SHP77 (cell line): ENCODE measurements at places on chromosomes 2 and 18.
A peak's percentile ranks its signal among the peaks of the same experiment; 100 is the strongest.

GRCh38 chr2:126802774-126803433, 95.8 kb upstream of the TEX51 start:
- no peak for DNase-seq

DNA sequence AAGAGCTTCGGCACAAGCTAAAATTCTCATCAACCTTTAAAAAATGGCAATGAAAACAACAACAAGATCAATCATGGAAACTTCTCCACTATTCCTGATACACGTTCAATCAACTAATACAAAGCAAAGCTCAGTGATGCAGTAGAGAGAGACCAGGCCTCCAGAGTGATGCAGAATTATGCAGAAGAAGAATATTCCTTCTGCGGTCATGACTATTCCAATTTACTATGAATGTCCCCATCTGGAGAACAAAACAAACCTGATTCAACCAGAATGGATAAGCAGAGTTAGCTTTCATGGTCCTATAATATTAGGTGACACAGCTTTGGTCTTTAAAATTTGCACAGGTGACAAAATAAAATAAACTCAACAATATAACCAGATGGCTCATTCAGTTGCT, 12.5 kb upstream of the MBOAT2 start:
- DNase-seq: no peak

DNA sequence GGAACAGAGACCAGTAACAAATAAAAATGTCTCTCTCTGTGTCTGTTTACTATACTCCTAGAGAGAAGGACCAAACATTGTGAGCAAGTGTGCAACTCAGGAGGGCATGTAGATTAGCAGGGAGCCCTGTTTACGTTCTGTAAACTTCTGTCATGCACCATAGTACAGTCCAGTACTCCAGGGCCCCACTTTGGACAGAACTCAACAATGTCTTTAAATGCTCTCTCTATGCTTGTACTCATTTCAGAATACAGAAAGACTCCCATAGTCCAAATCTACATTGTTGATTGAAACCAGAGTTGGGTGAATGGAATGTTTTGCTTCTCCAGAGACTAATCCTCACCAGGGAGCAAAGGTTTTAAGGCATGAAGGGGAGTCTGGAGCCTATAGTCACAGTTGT, 934.8 kb downstream of the NRXN1 start:
- DNase-seq: no peak

DNA sequence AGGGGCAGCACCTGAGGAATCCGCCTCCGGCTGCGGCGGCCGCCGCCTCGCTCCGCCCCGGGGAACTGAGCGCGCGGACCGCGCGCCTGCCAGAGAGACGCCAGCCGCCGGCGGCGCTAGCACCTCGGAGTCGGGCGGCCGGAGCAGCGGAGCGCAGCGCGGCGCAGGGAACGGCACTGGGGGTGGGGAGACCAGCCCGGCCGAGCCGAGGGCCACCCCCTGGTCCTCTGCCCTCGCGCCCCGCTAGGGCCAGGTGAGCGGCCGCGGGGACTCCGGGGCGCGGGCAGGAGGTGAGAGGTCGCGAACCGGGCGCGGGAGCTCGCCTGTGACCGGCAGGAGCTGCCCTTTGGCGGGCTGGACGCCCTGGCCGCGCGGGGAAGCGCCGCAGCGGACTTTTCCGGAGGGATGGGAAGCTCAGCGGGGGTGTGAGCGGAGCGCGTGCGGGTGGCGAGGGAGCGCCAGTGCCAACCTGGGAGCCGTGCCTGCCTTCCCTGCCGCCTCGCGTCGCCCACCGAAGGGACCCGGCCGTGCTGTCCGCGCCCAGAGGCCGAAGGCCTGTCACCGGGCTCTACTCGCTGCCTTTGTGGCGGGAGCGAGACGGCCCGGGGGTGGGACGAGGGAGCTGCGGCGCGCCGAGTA, at the start of gene GREB1L:
Gene GREB1L (plus strand): TSS at position 92 of the 639 bp plus-strand sequence. CDS start 141,287 bp downstream, outside the sequence.
- DNase-seq: no peak

DNA sequence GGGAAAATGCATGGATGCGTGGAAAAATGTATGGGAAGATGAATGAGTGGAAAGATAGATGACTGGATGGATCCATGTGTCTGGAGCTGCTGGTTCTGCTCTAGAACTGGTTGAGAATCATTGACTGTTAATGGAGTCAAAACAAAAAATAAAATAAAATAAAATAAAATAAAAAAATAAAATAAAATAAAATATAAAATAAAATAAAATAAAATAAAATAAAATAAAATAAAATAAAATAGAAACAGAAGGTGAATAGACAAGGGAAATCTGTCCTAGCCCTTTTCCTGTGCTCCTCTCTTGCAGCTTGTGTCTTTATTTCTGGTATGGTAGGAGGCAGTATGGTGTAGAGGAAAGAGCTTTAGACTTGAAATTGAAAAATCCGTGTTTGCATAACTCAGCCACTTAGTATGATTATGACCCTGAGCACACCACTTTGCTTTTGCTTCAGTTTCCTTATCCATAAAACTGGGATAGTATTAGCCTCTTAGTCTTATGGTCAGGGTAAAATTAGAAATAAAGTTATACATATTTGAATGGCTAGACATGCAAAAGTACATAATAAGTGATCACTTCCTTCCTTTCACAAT, 51.0 kb downstream of the PSD4 start:
- no peak for DNase-seq

DNA sequence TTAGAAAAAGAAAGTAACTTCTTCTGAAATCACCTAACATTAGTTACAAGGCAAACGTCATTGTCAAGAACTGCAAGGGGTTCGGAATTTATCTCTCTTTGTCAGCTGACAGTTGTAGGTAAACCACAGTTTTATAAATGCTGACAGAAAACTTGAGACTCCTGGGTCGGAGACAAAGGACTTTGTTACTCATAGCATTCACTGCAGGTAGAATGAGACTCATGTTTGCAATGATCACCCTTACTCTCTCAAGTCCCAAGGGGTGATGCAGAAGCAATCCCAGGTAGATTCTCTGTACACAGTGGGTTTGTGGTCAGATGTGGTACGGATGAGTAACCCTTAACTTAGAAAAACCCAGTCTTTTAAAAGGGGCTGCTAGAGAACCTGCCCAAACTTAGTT, 757.8 kb downstream of the TRIB2 start:
- no peak for DNase-seq

DNA sequence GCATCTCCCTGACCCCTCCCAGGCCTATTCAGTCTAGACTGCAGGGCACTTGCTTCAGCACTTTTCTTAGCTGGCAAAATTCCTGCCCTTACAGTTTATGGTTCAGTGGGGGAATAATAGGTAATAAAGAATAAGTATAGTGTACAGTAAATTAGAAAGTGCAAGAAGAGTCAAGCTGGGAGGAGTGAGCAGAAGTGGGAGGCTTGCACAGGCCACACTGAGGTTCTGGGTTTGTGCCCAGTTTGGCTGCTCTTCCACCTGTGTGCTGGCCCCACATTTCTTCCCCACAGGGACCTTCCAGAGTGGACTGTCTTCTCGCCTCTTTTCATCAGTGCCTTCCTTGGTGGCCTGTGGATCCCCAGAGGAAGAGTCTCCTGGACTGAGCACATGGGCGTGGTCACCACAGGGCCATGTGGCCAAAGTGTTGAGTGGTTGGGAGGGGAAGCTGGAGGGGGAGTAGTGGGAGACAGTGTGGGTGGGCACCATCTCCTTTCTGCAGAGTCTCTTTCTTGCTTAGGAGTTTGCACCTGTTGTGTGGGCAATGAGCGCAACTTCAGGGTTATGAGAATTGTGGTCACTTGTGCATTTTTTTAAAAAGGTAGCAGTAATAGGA, 128.6 kb upstream of the ZSWIM2 start:
- no peak for DNase-seq

- no peak for DNase-seq
These were observed 39.4 kb downstream of the STEAP3 start for GRCh38 chr2:119263025-119263424.

GRCh38 chr18:9708434-9709303, 568 bp downstream of the RAB31 start:
- DNase-seq: no peak

- DNase-seq: no peak
These were observed 191.1 kb downstream of the CDH2 start for GRCh38 chr18:27985832-27986231.

GRCh38 chr2:231900486-231900942, 25.7 kb downstream of the NPPC start:
- peak; percentile 60 for DNase-seq

- no peak for DNase-seq
These were observed 229.2 kb upstream of the RGPD4 start for GRCh38 chr2:107597507-107597906.

DNA sequence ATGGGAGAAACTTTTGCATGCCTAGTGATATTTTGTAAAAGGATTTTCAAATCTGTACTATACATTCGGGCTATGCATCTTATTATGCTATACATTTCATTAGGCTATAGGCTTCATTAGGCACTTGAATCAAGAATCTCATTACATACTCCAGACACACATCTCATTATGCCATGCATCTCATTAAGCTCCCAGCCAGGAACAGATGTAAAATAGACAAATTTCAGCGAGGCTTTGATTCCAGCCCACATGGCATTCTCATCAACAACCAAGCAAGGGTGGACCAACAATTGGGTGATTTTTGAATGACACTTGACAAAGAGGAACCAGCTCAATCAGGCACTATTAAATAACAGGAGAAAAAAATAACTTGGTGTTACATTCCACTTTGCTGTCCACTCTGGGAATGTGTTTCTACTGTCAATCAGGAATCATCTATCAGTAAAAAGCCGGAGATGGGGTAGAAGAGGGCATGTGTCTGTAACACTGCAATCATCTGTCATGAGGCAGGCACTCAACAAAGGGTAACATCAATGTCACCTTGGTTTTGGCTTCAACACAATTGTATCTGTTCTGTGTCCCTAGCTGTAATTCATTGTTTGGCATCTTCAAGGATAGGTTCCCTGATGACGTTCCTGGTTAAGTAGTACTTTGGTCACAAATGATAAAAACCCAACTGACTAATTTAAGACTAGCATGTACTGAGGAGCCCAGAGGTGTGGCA, 498.6 kb downstream of the EPHA4 start:
- DNase-seq: no peak

- DNase-seq: no peak
These were observed 37.8 kb upstream of the RAB12 start for GRCh38 chr18:8571399-8571798.

DNA sequence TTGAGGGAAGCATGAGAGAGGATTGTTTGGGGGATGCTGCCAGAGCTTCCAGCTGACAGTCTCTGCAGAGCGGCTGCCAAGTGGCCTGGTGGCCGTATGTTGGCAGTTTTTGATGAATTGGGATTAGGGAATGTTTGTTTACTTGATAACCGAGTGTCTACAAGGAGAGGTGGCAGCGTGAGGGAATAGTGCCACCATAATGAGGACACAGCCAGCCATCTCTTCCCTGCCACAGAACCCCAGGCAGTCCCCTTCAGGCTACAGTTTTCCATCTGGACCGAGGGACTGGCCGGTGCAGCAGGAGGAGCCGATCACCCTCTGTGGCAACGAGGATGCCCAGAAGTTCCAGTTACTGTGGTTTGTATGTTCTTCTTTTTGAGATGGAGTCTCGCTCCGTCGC, 55.2 kb downstream of the TRAPPC12 start:
- DNase-seq: peak; percentile 63

DNA sequence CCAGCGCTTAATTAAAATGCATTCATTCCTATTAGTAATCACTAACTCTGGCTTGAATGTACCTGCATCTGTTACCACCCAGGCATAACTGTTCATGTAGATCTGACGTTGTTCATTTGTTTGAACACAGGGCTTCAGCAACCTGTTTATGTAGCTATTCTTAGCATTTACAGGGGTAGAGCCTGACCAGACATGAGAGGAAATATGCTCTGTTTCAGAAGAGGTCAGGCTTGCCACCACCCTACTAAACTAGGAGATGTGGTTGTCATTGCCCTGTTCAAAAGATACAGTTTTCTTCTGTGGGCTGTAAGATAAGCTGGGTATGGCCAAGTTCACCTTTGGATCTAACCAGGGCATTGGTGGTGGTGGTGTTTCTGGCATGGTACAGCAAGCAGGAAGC, 8.8 kb downstream of the MGAT5 start:
- DNase-seq: no peak

- no peak for DNase-seq
These were observed 7.6 kb upstream of the DSG2 start for GRCh38 chr18:31490387-31490786.

- DNase-seq: peak; percentile 5
These were observed 26.7 kb downstream of the POLR1A start for GRCh38 chr2:86078774-86079545.
